ENCODE measurements at places on chromosomes 2 and 18. TPM values are rescaled to one million over a fixed set of nuclear protein-coding genes. Genes with fewer than 3 reads are reported as not detected.

GRCh38 chr18:62285281-62285680, 39.8 kb upstream of the TNFRSF11A start:
- DNase-seq = no peak

DNA sequence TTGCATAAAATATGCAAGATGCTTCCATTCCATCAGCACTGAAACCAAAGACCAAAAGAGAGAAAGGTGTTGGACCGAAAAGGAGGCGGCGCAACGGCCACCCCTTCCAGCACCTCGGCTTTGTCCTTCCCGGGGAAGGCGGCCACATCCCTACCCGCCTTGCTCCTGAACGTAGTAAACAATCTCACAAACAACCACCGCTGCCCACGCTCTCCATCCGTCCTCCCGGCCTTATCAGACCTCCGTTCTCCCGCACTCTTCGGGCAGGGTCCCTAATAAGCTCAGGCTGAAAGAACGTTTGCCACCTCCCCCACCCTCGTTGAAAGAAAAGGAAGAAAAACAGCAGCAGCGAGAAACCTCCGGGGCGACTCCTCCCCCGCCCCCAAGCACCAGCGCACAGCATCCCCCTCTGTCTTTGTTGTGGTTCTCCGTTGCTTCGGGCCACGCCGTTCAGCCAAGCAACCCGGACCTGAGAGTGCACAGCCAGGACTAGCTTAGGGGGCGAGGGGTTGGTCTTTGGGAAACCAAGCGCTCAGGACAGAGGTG, 4.4 kb downstream of the EVX2 start:
- DNase-seq = no peak

- no peak for DNase-seq
Measured at GRCh38 chr18:61216051-61216450, 117.2 kb upstream of the CDH20 start.

GRCh38 chr2:63500398-63500797, 87.9 kb downstream of the WDPCP start:
- no peak for DNase-seq

DNA sequence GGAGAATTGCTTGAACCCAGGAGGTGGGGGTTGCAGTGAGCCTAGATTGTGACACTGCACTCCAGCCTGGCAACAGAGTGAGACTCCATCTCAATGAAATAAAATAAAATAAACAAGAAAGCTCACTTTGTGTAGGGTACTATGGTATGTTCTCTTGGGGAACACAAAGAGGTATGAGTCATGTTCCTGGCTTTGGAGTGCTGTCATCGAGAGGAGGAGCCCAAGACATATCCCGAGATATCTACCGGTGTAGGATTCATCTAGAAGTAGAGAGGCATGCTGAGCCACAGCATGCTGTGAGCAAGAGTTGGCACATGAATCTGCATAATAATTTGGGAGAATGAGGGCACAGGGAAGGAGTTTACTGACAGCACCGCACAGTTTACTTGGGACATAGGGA, 244.9 kb upstream of the EPHA4 start:
- DNase-seq = no peak

DNA sequence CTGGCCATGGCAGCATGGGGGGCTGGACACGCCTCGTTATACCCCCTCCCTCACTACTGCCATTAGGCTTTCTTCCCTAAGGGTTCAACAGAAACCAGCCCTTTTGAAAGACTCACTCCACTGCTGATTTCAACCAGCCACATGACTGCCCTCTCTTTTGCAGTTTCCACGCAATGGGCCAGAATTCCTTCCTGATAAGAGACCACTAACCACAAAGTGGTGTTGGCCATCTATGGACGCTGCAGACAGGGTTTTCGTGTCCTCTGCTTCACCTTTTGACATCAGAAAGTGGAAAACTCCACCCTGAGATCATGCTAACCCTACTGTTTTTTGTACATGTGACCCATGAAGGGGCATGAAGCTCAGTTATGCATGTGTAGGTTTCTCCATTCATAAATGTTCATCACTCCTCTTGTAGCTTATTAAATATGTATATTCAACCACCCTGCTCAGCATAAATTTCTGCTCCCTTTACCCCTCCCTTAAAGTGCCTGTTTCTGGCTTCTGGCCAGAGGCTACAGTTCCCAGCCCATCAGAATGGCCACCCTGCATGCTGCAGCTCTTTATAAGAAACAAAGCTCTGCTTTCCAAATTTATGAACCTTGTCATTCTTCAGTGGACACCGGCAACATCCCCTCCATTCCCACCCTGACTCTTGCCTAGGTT, 106.6 kb upstream of the MSH6 start:
- no peak for DNase-seq

- DNase-seq = no peak
Measured at GRCh38 chr18:23816740-23817139, 127.5 kb downstream of the LAMA3 start.

- no peak for DNase-seq
Measured at GRCh38 chr18:37673671-37674070, 108.1 kb upstream of the CELF4 start.

- DNase-seq = no peak
Measured at GRCh38 chr18:79506191-79507075, 110.7 kb downstream of the NFATC1 start.

DNA sequence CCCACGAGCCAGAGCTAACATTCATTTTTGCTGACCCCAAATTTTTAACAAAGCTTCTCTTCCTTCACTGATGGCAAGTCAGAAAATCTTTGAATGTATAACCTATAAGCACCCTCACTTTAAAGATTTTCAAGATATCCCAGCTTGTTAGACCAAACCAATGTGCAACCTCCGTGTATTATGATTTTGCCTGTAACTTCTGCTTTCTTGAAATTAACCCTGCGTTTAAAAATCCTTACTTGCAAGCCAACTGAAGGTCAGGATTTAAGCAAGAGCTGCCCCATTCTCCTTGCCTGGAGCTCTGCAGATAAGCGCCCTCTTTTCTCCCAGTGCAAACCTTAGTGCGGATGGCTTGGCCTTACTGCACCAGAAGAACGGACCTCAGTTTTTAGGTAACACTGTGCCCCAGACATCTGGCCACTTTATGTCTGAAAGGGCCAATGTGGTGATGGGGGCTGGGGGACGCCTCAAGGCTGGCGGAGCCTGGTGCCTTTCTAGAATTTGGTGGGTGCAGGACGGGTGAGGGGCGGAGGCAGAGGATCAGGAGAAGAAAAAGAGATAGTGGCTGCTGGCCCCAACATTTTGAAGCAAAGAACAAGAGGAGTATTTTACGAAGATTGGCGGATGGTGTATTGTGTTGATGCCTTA, 805 bp upstream of the TNFRSF11A start:
- DNase-seq = no peak

DNA sequence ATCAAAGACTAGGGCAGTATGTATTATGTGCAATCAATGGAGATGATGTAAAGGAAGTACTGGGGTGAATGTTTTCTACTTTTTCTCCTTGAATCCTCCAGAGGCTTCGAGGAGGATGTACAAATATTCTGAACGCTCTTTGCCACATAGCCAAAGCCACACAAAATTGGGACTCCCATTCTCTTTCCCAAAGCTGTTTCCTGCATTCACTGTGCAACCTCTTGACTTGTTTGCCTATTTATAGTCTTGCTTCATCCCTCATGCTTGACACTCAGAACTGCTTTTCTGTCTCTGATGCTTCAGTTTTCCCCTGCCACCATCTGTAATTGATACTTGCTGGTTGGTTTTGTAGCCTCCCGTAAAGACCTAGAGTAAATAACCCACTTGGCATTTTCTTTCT, 208.2 kb upstream of the RBMS1 start:
- DNase-seq = no peak

DNA sequence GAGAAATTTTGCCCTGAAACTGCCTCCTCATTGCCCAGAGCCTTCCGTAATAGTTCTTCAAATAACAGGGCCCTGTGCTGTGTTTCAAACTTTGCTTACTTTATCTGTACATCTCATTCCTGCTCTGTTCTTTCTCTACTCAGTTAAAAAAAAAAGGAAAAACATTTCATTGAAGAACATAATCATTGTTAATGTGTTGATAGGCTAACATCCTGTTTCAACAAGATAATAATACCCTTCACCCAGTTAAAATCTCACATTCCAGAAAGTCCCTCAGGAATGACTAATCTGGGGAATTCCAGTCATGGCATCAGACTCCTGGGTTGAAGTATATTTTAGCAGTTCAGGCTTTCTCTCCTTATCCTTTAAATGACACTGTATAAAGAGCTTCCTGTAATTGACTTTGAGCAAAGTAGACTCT, 45.6 kb upstream of the ITGAV start:
- peak; percentile 12 for DNase-seq

- DNase-seq = no peak
Measured at GRCh38 chr2:215660687-215661086, 224.8 kb upstream of the FN1 start.

- DNase-seq = no peak
Measured at GRCh38 chr2:197285361-197285760, 25.2 kb downstream of the ANKRD44 start.

DNA sequence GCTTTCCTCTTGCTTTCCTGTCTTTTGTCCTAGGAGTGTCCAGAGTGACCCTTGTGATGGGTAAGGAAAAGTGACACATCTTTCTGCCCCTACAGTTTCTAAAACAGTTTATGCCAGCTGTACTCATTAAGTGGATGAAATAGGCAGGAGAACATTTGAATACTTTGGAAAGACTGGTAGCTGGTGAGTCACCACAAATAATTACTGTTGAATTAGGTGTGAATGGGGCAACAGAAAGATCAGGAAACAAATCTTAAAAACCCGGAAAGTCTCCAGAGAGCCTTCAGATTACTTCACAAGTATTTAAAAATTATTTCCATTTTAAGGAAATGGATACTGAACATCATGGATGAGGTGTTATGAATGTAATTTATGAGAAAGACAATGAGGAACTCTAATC, 278.5 kb downstream of the CLIP4 start:
- no peak for DNase-seq

GRCh38 chr2:11625671-11626070, 44.3 kb downstream of the NTSR2 start:
- DNase-seq = no peak

DNA sequence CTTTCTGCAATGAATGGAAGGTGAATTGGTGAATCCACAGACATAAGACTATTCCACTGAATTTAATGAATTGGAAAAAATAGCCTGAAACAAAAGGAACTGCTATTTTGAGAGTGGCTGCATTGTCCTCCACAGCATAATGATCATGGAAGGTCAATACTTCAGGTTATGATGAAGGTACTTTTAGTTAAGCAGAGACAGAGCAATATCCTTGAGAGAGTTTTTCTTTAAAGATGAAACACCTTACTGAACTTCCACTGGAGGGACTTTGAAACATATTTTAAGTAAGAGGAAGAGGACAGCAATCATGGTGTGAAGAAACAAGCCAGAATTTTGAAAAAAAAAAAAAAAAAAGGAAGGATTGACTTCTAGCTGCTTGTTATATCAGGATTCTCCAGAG, 68.8 kb upstream of the DPP10 start:
- DNase-seq = no peak

DNA sequence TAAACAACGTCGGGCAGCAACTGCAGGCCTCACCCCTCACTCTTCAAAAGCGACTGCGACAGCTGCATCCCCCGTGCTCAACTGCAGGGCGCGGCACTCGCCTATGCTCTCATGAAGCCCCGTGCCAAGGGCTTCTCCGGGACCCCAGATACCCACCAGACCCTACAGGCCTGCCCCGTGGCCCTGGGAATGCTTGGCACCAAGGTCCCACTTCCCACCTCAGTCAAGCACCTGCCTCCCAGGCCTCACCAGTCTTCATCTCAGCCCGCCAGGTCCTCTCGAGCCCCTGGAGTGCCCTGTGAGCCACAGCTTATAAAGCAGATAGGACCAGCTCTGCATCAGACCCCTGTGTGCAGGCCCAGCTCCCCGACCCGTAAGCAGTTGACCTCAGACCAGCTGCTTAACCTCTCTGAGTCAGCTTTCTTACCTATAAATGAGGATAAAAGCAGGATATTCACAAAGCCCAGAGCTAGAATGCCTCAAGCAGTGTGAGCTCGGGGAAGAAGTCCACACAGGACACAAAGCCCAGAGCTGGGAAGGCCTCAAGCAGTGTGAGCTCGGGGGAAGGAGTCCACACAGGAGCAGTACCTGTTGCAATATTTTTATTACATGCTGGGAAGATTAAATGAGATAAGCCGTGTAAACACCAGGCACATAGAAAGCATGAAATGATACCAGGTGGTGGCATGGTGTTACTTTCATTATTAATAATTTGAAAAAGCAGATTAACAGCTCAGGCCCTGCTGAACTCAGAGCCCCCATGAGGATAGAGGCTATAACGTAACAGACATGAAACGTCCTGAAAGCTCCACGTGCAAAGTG, 96.9 kb downstream of the HDAC4 start:
- DNase-seq = no peak

- no peak for DNase-seq
Measured at GRCh38 chr18:10099539-10100140, 185.8 kb downstream of the VAPA start.

GRCh38 chr2:52340171-52340570, 1308.2 kb upstream of the NRXN1 start:
- no peak for DNase-seq

GRCh38 chr18:66560094-66560493, 43.8 kb downstream of the CDH19 start:
- no peak for DNase-seq

DNA sequence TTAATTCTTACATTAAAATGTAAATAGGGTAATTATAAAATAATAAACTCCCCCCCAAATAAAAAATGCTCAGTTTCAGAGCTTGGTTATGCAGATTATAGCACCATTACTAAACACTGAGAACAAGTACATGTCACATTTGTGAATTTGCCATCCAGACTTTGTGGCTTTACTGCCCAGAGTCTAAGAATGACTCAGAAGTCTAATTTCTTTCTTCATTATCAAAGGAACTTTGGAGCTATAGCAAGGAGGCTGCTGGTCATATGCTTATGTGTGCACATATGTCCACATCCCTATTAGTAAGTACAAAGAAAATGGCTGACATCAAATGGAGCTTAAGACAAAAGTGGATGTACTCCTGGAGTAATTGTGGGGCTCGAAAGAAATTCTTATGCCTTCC, 248.5 kb upstream of the SESTD1 start:
- no peak for DNase-seq

DNA sequence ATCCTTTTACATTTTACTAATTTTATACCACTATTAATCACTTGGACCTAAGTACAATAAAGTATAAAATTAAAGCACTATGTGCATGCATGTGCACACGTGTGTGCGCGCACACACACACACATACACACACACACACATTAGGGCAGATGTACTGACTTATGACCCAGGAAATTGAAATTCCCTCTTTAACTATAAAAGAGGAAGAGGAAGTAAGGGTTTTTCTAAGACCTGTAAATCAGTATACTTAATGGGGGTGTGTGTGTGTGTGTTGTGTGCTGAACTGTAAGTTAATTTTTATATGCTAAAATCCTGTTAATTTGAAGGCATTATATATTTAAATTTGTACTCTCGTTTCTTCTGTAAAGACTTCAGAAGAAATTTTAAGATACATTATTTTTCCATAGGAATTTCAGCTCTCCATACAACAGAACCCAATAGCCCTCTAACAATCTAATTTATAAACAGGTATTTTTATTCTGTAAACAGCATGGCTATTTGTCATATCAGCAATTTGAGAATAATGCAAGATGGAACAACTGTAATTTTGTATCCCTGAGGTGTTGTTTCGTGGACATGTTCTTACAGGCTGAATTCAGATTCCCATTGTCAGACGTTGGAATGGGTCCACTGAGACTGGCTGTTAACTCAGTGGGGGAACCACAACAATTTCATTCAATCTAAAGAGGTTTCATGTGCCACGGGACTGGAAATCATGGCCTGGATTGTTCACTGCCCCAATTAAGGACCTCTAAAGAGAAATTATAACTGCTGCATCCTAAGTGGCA, 90.9 kb downstream of the PLA2R1 start:
- DNase-seq = no peak

ZNF892 gene
- 7.6 TPM for polyA plus RNA-seq

MBD5 gene
- polyA plus RNA-seq = 52.6 TPM

DNAH7 gene
- 8.8 TPM for polyA plus RNA-seq

FAM161A gene
- polyA plus RNA-seq = 32.7 TPM

GPBAR1 gene
- 1.2 TPM for polyA plus RNA-seq
